Muscle of leg (tissue), 16 donors: ENCODE measurements at places on chromosomes 11 and 22. TPM values are rescaled to one million over a fixed set of nuclear protein-coding genes. Genes with fewer than 3 reads are reported as not detected.

GRCh38 chr11:27052668-27053067, 12.1 kb downstream of the BBOX1 start:
- DNase-seq = no peak

- no peak for DNase-seq
Measured at GRCh38 chr11:114167771-114168448, 108.4 kb downstream of the ZBTB16 start.

NOL12 gene
- 16.2 TPM for total RNA-seq

ARHGAP32 gene
- total RNA-seq = 12.6 TPM

DNA sequence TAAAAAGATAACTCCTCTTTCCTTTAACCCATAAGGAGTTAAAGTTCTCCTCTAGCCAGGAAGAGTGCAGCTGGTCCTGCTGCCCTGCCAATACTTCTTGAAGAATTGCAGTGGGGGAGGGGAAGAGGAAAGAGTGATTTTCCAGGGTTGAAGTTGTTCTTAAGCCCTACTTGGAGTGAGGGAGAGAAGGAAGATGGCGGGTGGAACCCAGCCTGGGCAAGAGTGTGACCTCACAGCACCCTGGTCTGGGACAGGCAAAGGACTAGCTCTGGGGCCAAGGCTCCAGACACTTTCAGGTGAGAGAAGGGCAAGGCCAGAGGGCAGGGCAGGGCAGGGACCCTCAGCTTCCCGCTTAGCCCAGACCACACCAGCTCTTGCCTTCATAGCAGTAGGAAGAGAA, 6.6 kb downstream of the TNKS1BP1 start:
- DNase-seq = peak; percentile 97

OR1S2 gene
- total RNA-seq = not detected

DNA sequence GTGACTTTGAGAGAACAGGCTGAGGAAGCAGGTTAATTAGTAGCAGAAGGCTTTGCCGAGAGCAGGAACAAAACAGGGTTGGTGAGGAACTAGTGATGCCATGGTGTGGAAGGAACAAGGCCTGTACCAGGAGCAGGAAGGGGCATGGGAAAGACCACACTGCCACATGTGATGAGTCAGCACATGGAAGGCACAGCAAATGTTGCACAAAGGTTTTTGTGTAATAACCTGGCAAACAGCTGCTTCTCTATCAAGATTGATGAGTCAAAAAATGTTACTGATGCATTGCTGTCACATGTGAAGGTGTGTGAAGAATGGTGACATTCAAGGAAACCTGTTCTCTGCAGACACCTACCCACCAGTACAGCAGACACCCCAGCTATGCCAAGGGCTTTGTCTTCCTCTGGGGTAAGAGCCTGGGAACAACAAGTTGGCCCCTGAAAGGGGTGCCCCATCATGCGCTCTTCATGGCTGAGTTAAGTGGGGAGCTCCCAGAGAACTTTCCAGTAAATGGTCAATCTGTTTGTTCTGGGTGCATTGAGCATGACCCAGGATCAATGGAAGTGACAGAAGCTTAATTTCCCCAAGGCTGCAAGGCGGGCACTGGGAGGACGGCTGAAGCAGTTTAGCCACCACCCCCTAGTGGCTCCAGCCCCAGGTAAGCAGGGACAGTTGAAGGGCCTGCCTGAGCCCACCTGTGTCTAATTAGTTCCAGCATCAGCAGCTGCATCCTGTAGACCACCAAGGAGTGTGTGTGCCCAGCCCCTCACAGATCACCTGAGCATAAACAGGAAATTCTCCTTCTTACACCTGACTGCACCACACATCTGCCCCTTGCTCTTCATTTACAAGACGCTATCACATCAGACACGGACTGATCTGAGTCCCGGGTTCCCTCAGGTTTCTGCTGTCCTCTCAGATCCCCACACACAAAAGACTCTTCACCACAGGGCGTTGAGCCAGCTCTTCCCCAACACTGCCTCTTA, 47.6 kb downstream of the GGTLC2 start:
- DNase-seq = no peak

GRCh38 chr11:84930863-84931262, 696.3 kb downstream of the DLG2 start:
- DNase-seq = no peak

DNA sequence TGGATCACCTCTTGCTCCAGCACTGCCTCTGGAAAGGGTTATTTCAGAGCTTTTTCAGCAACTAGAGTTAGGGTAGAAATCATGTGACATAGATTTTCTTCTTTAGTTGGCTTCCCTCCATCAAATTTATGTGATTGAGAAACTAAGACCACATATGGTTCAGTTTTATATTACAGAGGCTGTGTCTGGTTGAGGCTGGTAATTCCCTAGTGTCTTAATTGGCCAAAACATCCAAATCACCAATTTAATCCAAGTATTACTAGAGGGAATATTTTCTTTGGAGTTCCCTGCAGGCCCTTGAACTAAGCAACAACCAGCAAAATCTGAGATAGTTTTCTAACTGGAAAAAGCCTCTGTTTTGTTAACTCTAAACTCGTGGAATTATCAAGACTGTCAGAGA, 136.3 kb downstream of the ARHGAP42 start:
- peak; percentile 76 for DNase-seq

DNA sequence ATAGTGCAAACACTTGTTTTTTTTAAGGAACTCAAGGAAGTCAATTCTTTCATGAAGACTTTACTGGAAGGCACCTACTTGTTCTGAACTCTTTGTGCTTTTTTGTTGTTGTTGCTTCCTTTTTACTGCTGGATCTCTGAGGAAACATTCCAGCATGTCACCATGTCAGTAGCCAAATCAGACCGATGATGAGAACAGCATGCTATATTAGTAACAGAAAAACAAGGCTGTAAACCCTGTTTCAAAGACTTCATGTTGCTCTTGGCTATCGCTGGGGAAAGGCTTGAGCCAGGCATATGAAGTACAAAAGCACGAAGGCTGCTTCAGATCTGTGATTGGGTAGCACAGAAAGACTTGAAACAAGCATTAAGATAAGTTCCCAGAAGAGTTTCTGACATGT, 125.6 kb upstream of the SLC5A12 start:
- peak; percentile 87 for DNase-seq

GRCh38 chr11:118427707-118428106, 8.6 kb upstream of the KMT2A start:
- DNase-seq = no peak

DNA sequence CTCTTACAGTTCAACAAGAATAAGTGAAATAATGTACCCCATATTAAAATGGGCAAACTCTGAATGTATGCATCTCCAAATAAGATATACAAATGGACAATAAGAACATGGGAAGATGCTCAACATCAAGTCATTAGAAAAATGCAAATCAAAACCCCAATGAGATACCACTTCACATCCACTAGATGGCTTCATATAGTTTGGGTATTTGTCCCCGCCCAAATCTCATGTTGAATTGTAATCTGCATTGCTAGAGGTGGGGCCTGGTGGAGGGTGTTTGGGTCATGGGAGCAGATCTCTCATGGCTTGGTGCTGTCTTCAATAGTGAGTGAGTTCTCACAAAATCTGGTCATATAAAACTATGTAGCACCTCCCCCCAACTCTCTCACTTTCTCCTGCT, 5.7 kb downstream of the MPZL2 start:
- no peak for DNase-seq

SAA2 gene
- total RNA-seq = not detected
